Dorsolateral prefrontal cortex (tissue), 122 donors: ENCODE measurements at places on chromosomes 1 and 21.

DNA sequence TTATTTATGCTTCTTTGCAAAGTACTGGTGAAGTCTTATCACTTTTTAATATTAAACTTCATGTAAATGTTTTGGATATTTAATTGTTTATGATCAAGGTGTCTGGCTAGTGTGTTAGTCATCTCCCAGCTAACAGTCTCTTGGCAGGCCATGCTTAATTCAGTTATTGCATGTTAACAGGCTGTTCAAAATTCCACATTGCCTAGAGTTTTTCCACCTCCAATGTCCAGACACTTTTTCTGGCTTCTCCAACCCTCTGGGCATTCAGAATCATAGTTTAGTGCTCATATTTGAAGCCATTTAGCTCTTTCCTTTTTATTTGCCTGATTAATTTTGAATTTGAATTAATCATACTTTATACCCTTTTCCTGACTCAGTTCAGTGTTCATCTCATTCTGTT is 69.2 kb downstream of the OLFML2B start:
- no peak for DNase-seq

DNA sequence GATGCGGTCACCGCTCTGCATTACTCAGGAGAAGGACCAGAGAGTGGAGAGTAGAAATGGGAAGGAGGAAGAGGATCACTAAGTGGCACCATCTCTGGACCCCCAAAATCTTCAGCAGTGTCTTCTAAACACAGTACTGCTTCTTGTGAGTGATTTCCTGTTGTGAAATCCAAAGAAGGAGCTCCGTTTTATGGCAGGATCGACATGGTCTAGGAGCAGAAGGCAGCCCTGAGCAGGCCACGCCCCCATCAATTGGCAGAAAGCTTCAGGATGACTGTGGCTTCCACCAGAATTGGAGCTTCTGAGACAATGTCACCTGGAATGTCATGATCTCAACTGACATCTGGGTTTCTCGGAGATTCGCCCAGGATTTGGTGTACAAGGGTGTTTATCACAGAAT is 171.5 kb downstream of the ADSS2 start:
- no peak for DNase-seq

DNA sequence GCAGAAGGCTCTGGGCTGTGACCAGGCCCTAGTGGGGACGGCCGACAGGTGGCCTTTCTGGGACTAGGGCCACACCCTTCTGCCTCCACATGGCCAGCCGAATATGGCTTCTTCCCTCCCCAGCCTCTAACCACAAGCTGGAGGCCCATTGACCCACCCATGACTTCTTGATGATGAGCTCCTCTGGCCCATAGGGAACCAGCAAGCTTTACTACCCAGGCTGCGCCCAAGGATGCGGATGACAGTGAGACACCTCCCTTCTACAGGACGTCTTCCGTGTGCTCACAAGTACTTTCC is 41.0 kb downstream of the LDLRAD2 start:
- no peak for DNase-seq

- DNase-seq, result no peak
These were observed 91.7 kb upstream of the IVNS1ABP start for GRCh38 chr1:185408700-185409270.

- DNase-seq, result no peak
These were observed 71.3 kb upstream of the NGF start for GRCh38 chr1:115409094-115410015.

- no peak for DNase-seq
These were observed 55.4 kb downstream of the ARHGEF10L start for GRCh38 chr1:17594690-17595601.

DNA sequence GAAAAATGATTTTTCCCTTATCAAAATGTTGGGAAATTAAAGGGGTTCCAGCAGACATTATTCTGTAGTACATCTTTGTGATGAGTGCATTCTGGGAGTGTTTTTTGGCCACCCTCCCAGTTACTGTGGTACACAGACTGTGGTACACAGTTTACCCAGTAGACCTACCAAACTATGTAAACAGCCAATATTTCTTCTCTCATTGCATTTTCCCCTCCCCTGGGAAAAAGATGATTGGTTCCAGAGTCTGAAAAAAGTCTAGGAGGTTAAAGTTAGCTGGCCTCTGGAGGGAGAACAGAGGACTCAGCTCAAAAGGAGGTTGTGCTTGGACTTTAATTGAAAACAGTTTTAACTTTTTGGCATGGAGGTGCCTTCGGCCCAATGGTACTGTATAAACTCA is 42.5 kb downstream of the PGM1 start:
- no peak for DNase-seq

- DNase-seq, result no peak
These were observed 236.1 kb upstream of the VAMP3 start for GRCh38 chr1:7535016-7535415.

GRCh38 chr21:38777015-38777414 is 28.7 kb upstream of the ETS2 start:
- DNase-seq, result no peak

DNA sequence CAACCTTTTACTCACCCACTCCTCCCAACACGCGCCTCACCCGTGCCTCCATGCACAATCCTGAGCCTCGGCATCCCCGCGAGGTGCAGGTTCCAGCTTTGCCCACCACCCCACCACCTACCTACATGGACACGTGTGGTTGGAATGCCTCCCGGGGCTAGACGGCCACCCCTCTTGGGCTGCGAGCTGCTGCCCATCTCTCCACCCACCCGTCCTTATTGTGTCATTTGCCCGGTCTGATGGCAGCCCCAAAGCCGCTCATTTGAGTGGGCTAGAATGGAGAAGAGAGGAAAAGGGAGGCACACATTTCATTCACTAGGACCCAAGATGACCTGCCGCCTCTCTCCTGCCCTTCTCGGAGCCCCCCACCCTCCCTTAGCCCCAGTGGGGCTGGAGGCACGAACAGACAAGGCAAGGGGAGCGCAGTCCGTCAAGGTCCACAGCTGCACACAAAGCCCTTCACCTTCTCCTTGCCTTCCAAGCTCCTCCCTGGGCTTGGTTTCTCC is 785 bp downstream of the ZNF697 start:
- no peak for DNase-seq

- DNase-seq, result no peak
These were observed 34.8 kb downstream of the LIN9 start for GRCh38 chr1:226274138-226274537.

DNA sequence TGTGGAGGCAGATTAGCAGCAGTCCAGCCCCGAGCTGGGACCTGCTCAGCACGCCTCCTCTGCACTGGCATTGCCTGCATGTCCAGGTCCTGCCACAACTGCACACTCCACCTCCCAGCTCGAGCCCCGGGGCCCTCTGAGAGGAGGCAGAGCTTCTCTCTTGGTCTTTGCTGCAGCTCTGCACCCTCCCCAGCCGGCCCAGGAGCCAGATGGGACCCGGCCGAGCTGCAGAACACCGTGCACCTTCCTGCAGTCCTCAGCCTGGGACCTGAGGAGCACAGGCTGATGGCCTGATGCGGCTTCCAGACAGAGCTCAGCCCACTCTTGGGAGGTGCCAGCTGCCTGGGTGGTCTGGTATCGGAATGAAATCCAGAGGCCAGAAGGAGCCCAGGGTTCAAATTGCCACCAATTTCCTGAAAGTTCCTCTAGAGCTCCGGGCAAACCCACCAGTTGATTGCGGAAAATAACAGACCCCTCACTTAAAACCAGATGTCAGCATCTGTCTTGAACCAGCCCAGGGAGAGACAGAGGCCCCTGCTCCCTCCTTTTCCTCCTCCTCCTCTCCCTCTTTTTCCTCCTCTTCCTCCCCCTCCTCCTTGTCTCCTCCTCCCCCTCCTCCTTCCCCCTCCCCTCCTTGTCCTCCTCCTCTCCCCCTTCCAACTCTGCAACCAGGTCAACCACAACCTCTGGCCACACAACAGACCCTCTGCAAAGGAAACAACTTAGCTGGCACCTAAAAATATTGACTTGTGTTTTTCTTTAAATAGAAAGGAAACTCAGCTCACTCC is 10.6 kb upstream of the SPSB1 start:
- DNase-seq, result no peak

- DNase-seq, result no peak
These were observed 2.6 kb downstream of the HDGF start for GRCh38 chr1:156748670-156749418.

- no peak for DNase-seq
These were observed 39.4 kb downstream of the COL18A1 start for GRCh38 chr21:45444385-45444784.

DNA sequence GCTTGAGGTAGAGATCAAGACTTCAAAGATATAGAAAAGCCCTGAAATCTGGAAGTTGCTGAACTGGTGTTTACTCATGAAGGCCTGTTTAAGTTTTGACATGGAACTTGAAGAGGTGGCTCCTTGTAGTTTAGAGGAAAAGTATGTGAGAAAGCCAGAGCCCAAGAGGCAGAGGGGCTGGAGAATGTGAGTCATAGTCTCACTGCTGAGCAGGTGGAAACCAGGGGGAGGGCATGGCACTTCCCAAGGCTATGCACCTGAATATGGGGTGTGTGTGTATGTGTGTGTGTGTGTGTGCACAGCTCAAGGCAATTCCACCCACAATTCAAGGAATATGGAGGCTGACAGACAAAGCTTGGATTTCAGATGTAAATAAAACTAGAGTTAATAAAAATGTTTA is 46.8 kb upstream of the C1orf198 start:
- no peak for DNase-seq

GRCh38 chr1:11602424-11602823 is 51.8 kb downstream of the FBXO2 start:
- no peak for DNase-seq

DNA sequence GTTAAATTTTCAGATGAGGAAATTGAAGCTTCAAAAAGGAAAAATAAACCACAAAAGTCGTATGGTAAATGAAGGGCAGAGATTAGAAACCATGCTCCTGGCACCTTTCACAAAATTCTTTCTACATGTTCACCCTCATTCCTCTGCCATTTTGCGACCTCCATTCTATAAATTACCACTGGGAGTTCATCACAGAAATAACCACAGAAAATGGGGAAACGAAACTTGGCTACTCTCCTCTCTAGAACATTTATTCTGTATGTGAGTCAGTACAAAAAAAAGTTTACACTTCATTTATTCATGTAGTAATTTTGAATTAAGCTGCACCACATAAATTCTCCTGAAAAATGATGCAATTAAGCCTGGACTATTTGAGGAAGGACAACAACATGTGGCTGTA is 320.9 kb upstream of the C1orf87 start:
- no peak for DNase-seq

- DNase-seq, result no peak
These were observed 31.0 kb downstream of the AZIN2 start for GRCh38 chr1:33111965-33112364.

- no peak for DNase-seq
These were observed 23.0 kb upstream of the RBBP5 start for GRCh38 chr1:205144751-205145150.

- DNase-seq, result no peak
These were observed 93.1 kb upstream of the C8B start for GRCh38 chr1:57058652-57059501.

- no peak for DNase-seq
These were observed 284.4 kb downstream of the VAV3 start for GRCh38 chr1:107680579-107680985.

DNA sequence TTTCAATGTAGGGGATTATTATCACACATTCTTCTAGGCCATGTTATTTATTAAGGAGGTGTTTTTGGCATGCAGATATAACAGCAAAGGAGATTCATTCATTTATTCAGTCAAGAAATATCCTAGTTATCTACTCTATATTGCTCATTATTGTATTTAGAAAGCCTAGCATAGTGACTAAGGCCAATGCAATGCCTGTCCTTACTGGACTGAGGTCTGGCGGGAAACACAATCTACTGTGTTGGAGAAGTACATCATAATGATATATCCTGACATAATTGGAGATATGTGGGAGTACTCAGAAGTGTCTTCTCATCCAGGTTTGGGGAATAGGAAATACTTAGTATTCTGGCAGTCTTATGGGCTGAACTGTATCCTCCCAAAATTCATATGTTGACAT is 421.5 kb upstream of the USP24 start:
- DNase-seq, result no peak

DNA sequence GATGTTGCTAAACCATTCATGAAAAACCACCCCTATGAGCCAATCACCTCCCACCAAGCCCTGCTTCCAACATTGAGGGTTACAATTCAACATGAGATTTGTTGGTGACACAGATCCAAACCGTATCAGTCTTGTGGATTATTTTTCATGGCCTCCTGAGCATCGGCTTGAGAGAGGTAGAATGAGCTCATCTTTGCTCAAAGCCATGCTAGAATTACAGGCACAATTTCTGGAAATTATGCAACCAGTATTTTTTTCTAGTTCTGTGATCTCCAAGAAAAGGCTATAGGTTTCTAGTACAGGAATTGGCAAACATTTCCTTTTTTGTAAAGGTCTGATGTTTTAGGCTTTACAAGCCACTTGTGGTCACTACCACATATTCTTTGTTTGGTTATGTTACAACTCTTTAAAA is 219.4 kb downstream of the DUSP10 start:
- no peak for DNase-seq
